NCI-H1048 (cell line): ENCODE measurements at places on chromosomes 1 and 21.

DNA sequence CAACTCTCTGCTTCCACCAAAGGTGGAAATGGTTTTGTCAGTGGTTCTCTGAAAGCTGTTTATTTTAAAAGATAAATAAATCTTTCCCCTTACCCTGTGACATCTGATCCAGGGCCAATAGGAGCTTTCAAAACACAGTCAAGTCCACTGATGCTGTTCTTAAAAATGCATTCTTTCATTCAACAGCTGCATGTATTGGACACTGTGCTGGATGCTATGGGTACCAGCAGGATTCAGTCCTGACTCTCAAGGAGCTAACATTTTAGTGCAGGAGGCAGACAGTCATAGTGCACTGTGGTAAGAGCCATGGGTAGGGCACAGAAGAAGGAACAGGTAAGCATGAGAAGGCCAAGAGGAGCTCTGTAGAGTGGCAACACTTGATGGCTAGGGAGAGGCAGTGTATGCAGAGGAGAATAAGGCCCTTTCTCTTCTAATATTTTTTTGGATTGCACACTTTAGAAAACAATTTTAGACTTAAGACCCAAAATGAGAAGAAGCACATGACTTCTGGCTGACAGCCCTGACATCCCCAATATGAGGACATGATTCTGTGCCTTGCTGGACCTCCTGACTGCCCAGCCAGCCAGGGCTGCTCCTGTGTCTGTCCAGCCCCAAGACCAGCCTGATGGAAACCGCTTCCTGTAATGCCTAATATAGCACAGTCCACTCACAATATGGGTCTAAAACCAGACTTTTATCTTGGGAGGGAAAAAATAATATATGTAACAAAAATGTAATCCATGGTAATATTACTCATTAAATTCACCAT is 207.3 kb downstream of the SDCCAG8 start:
- no peak for DNase-seq

GRCh38 chr1:43346636-43347035 is 9.0 kb downstream of the MPL start:
- DNase-seq: no peak

- no peak for DNase-seq
Measured at GRCh38 chr1:147264158-147264768, 21.8 kb downstream of the CHD1L start.

DNA sequence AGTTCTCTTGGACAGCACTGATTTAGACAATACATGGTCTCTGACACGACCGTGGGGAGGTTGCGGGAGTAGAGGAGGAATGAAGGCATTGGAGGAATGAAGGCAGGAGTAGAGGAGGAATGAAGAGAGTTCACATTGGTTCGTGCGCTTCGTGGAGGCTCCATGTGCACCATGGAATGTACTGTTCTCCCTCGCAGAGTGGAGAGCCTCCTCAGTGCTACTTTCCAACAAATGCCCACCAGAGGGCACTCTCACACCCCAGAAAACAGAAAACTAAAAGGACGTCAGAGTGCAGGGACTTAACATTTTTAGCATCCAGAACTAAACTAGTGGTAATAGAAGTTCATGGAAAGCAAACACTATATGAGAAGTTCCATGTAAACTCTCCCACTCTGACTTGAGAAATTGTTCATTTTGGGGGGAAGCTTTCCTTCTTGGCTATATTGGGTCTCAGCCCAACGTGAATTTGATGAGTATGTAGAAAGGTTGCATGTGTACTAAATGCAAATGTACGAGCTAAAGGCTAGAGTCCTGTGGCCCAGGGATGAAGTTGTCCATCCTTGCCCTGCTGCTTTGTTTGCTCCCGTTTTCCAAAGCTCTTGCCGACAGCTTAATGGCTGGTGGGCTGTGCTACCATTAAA is 211.6 kb downstream of the LMX1A start:
- DNase-seq: peak; percentile 38

DNA sequence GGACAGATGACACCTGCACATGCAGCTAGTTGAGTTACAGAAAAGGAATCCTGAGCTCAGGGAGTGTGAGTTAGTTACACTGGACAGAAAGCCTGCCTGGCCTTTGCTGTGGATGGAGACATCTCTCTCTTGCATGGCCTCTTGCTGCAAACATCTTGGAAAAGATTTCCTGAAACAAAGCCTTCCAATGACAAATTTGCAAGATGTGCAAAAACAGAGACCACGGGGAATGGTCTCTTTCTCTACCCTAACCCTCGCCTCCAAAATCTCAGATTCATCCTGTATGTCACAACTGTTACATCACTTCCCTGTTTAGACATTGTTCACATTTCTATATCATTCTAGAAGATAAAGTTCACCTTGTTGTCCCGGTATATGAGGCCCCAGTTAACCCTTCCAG is 415.6 kb downstream of the RYR2 start:
- no peak for DNase-seq

- DNase-seq: no peak
Measured at GRCh38 chr1:53765657-53766056, 26.7 kb upstream of the GLIS1 start.

DNA sequence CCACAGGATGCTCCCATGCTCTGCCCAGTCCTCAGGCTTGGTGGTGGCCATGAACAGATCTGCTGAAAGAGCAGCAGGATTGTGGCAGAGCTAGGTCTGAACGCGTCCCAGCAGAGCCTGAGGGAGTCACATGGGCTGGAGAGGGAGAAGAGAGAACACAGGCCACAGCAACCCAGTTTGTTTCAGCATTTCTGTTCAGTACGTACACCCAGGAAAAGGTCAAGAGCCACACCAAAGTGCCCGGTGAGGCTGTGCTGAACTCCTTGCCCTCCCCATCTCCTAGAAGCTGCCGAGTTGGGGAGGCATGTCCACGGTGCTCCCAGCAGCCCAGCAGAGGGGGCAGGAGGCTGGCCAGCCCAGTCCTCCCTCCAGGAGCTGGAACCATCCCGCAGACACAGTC is 5.5 kb downstream of the PKP1 start:
- no peak for DNase-seq

DNA sequence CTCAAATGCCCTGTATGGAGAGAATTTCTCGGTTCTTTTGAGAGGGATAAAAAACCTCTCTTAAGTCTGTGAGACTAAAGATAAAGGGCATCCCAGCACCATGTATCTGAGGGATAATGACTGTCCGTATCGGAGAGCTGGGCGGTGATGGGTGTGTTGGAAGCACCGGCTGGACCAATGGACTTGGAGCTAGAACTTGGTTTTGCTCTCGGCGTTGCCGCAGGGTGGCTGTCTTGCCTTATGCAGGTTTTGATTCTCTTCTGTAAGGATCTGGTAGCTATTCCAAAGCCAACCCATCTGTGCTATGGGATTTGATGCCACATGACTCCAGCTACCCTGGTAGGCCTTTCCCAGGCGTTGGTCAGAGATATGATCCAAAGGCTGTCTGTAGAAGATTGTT is 348.8 kb downstream of the KIF26B start:
- DNase-seq: no peak

GRCh38 chr1:174743654-174744561 is 255.8 kb upstream of the CACYBP start:
- peak; percentile 67 for DNase-seq

DNA sequence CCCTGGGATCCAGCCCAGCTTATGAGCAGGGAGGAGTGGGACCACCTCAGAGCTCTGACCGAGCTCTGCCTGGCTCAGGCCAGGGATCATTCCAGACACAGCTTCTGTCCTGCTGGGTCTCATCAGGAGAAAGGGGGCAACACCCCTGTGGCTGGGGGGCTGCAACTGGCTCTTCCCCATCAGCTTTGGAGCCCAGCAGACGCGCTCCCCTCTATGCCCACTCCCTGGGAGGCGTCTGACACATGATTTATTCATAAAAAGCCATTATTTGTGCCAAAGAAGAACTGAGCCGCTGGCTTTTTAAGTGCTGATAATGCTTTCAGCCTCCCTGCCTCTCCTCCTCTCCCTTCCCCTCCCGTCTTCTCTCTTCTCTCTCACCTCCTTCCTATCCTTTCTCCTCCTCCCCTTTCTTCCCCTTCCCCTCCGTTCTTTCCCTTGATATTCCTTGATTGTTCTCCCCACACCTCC is 25.0 kb downstream of the FOXO6 start:
- DNase-seq: no peak

DNA sequence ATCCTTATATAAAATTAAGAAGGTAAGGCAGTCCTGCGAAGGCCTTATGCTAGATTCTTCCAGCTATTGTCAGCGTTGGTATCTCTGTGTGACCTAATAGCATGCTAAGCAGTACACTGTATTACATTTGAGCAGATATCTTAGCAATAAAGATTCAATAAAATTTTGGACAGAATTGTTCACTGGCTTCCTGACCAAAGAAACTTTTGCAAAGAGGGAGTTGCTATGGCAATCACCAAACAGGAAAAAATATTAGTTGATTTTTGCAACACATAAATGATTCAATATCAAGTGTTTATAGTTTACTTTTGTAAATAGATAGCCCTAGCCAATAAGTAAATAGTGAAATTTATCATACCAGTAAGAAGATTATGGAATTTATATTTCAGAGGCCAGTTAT is 31.0 kb upstream of the PLEKHO1 start:
- no peak for DNase-seq

DNA sequence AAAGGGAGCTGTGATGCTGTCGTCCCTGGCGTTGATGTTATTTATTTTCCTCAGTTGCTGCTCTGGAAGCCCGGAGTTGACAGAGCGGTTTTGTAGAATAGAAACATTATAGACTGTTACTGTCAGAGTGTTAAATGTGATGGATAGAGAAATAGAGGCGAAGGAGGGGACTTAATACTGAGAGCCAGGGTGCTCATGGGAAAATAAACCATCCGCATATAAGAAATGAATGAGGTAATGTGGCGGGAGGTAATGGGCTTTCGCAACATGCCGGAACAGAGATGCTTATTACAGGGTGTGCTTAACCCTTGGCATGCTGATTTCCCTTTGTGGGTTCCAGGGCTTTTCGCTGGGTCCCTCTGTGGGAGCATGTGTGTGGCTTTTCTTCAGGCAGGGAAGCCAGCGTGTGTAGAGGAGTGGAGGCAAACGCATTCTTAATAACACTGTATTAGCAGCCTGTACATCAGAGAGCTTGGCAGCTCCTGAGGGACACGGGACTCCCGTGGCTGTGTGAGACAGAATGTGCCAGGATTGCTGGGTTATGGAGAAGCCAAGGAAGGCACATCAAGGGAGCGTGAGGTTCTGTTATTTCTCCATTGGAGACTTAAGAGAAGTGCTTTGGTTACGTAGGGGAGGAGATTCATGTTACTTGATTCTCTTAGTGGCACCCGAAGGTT is 141.0 kb downstream of the PBX1 start:
- DNase-seq: no peak

GRCh38 chr21:15768045-15768601 is 38.3 kb downstream of the USP25 start:
- DNase-seq: no peak

- no peak for DNase-seq
Measured at GRCh38 chr1:156233426-156234127, 8.4 kb upstream of the BGLAP start.
